Spleen (tissue), 13 donors: ENCODE measurements at places on chromosomes 1 and 21. TPM values are rescaled to one million over a fixed set of nuclear protein-coding genes. Genes with fewer than 3 reads are reported as not detected.

GRCh38 chr21:33761441-33762036 is 119.2 kb downstream of the ITSN1 start:
- DNase-seq: no peak
- H3K36me3 ChIP-seq: no peaks in the 10 kb centered on the region
- H3K27me3 ChIP-seq: no peaks in the 10 kb centered on the region

GRCh38 chr21:39952265-39952664 is 85.0 kb downstream of the PCP4 start:
- H3K27me3 ChIP-seq: no peaks in the 10 kb centered on the region
- H3K4me1 ChIP-seq: no peaks in the 10 kb centered on the region
- no peak overlapping the region for H3K4me3 ChIP-seq
- DNase-seq: no peak
- H3K27ac ChIP-seq: no peak overlapping the region
- no peaks in the 10 kb centered on the region for H3K36me3 ChIP-seq

DNA sequence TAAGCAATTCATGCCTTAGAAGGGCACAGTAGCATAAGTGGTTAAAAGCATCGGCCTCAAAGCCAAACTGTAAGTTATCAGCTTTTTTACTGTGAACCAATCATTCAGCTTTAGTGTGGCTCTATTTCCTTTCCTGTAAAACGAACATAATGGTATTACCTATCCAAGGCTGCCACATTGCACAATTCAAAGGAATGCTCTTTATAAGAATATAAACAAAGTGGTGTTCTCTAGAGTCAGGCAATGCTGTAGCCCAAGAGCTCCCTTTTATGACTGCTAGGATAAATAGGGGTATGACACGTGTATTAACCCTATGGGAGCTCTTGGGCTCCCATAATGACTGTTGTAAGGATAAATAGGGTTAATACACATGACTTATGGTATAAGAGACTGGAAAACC is 25.4 kb downstream of the INTS7 start:
- no peak for DNase-seq
- H3K4me1 ChIP-seq: no peaks in the 10 kb centered on the region
- H3K27me3 ChIP-seq: no peaks in the 10 kb centered on the region
- peaks cover 55% of the 10 kb centered on the region for H3K36me3 ChIP-seq
- H3K27ac ChIP-seq: no peak overlapping the region

DNA sequence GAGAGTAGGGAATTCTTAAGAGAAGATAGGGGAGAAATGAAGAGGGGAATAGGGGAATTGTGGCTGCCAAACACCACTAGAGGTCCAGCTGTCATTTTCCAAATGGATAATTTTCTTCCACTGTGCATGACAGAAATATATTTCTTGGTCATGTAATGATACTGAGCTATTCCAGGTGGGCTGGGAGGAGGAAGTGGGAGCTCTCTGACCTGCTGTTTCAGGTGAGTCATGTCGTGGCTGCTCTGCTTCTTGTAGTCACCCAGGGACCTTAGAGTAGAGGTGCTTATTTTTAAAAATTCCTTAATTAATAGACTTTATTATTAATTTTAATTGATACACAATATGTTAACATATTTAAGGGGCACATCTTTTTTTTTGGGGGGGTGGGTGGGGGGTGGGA is 11.9 kb downstream of the PDE4B start:
- H3K4me3 ChIP-seq: no peak overlapping the region
- H3K36me3 ChIP-seq: no peaks in the 10 kb centered on the region
- no peaks in the 10 kb centered on the region for H3K4me1 ChIP-seq
- DNase-seq: no peak

GRCh38 chr1:57423135-57423655 is 665 bp downstream of the DAB1 start:
- no peak overlapping the region for H3K27ac ChIP-seq
- DNase-seq: no peak
- peak overlapping the region; percentile 18 for H3K4me3 ChIP-seq

GRCh38 chr1:10734962-10735544 is 61.4 kb downstream of the CASZ1 start:
- H3K36me3 ChIP-seq: no peaks in the 10 kb centered on the region
- DNase-seq: no peak
- H3K27ac ChIP-seq: no peak overlapping the region
- no peaks in the 10 kb centered on the region for H3K4me1 ChIP-seq
- no peaks in the 10 kb centered on the region for H3K27me3 ChIP-seq

DNA sequence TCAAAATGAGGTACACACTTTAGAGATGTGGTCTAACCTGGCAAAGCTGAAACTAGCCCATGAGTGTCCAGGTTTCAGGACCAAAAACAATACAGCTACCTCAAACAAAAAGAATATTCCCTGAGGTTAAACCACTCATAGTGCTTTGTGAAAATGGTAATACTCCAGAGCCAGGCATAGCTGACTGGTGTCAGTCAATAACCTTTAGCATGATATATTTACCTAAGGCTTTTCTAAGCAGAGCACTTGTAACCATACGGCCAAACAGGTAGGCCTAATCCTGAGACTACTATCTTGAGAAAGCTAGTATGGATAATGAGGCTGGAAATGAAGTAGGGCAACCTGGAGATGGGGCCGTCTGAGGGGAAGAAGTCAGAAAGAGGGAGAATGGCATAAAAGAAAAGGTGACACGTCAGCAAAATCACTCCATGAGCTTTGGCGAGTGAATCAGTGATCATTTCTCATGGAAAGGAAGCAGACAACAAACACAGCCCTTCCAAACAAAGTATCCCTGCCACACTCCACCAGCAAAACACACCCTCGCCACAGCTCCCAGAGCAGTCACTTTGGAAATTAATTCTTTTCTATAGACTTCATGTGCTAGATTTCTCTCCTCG is 1.7 kb upstream of the LRRC52 start:
- no peaks in the 10 kb centered on the region for H3K4me1 ChIP-seq
- no peak overlapping the region for H3K4me3 ChIP-seq
- no peaks in the 10 kb centered on the region for H3K36me3 ChIP-seq

- H3K27me3 ChIP-seq: no peaks in the 10 kb centered on the region
- no peak overlapping the region for H3K4me3 ChIP-seq
- DNase-seq: no peak
- H3K36me3 ChIP-seq: no peaks in the 10 kb centered on the region
- H3K27ac ChIP-seq: no peak overlapping the region
Observed at GRCh38 chr21:15094706-15095105, 29.9 kb upstream of the NRIP1 start.

The CPLANE2 gene
- polyA plus RNA-seq: 2.2 TPM

DNA sequence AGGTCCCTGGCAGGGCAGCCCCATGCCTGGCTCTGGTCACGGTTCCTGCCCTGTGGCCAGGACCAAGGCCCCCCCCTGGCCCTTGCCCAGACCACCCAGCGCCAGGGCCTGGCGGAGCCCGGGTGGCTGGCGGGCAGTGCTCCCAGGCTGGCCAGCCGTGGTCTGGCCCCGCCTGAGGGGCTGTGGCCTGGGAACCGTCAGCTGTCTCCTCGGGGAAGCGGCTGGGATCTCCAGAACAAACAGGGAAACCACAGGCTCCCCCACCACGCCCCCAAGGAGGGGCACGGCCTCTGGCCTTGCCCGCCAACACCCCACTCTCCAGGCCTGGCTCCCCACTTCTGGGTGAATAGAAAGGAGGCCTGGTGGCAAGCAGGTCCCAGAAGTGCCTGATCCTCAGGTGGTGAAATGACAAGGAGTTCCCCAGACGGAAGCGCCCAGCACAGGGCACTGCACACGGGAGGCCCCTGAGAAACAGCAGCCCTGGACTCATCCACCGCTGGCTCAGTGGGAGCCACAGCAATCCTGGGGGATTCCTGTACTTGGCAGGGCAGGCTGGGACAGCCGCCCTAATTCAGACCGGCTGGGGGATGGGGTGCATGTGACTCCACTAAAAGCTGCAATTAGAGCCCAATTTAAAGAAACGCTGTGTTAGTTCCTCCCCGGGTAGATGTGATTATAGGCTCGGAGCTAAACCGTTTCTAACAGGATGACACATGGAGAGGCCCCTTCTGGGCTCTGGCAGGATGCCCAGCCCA is 78.9 kb downstream of the RAP1GAP start:
- peak overlapping the region; percentile 84 for H3K27ac ChIP-seq
- no peak overlapping the region for H3K4me3 ChIP-seq
- no peak for DNase-seq

The HPDL gene
- polyA plus RNA-seq: 3.5 TPM

- no peak overlapping the region for H3K27ac ChIP-seq
- no peak for DNase-seq
- H3K36me3 ChIP-seq: peaks cover 5% of the 10 kb centered on the region
- no peaks in the 10 kb centered on the region for H3K27me3 ChIP-seq
- H3K4me3 ChIP-seq: no peak overlapping the region
Observed at GRCh38 chr1:10678852-10679251, 117.6 kb downstream of the CASZ1 start.

The ITLN1 gene
- 3.6 TPM for polyA plus RNA-seq

DNA sequence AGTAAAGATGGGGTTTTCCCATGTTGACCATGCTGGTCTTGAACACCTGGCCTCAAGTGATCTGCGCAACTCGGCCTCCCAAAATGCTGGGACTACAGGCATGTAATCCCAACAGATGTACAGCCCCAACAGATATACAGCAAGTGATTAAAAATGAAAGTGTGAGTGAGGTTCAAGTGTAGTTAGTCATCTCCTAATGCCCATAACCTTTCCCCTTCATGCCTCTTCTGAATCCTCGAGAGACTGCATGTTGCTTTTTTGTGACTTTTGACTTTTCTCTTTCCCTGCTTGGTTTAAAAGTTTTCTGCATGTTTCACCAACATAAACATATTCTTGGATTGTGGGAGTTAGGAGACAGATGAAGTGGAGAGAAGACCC is 31.2 kb downstream of the KCNK2 start:
- DNase-seq: no peak
- H3K36me3 ChIP-seq: no peaks in the 10 kb centered on the region
- H3K4me3 ChIP-seq: no peak overlapping the region
- no peak overlapping the region for H3K27ac ChIP-seq
- H3K4me1 ChIP-seq: no peaks in the 10 kb centered on the region
- H3K27me3 ChIP-seq: no peaks in the 10 kb centered on the region

DNA sequence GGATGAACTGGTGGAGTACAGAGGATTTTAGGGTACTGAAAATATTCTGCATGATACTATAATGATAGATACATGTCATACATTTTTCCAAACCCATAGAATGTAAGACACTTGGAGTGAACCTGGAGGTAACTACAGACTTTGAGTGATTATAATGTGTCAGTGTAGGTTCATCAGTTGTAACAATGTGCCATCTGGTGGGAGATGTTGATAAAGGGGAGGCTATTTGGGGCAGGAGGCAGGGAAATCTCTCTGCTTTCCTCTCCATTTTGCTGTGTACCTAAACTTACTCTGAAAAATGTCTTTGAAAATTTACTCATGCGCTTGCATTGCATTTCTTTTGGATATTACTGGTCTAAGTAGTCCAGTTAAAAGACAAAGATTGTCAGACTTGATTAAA is 35.2 kb downstream of the PTBP2 start:
- H3K4me3 ChIP-seq: no peak overlapping the region
- no peak overlapping the region for H3K27ac ChIP-seq
- peaks cover 30% of the 10 kb centered on the region for H3K36me3 ChIP-seq
- no peak for DNase-seq
- no peaks in the 10 kb centered on the region for H3K4me1 ChIP-seq
- H3K27me3 ChIP-seq: no peaks in the 10 kb centered on the region

DNA sequence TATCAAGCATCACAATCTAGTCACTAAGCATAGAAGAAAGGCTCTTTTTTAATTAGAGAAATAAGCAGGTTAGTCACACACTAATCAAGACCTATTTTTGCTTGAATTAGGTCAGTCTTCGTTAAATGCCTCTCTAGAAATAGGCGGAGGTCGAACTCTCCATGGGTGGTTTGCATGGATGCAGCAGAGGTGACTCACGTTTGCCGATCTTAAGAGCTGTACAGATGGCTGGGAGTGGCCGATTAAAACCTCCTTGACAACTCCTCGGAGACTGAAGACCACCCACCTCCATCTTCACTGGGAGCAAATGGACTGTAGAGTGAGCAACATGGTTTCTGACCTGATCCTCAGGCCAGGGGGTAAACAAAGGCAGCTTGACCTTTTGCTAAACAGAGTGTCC is 249.3 kb downstream of the ZNF648 start:
- DNase-seq: no peak
- no peak overlapping the region for H3K4me3 ChIP-seq
- H3K27me3 ChIP-seq: no peaks in the 10 kb centered on the region
- H3K36me3 ChIP-seq: no peaks in the 10 kb centered on the region
- no peaks in the 10 kb centered on the region for H3K4me1 ChIP-seq
- no peak overlapping the region for H3K27ac ChIP-seq

GRCh38 chr1:159663552-159663951 is 50.8 kb downstream of the CRP start:
- no peak for DNase-seq
- no peak overlapping the region for H3K4me3 ChIP-seq
- no peaks in the 10 kb centered on the region for H3K4me1 ChIP-seq
- no peaks in the 10 kb centered on the region for H3K27me3 ChIP-seq
- no peak overlapping the region for H3K27ac ChIP-seq

The RIPK4 gene
- 0.06 TPM for polyA plus RNA-seq

The TXLNA gene
- 24.8 TPM for polyA plus RNA-seq

- peaks cover 7% of the 10 kb centered on the region for H3K27me3 ChIP-seq
- peaks cover 46% of the 10 kb centered on the region for H3K4me1 ChIP-seq
- DNase-seq: no peak
- no peak overlapping the region for H3K4me3 ChIP-seq
- H3K36me3 ChIP-seq: no peaks in the 10 kb centered on the region
- H3K27ac ChIP-seq: peak overlapping the region; percentile 76
Observed at GRCh38 chr1:10965546-10966226, 46.8 kb upstream of the TARDBP start.

GRCh38 chr1:51627672-51628071 is 10.8 kb downstream of the OSBPL9 start:
- H3K36me3 ChIP-seq: peaks cover 1% of the 10 kb centered on the region
- H3K4me3 ChIP-seq: no peak overlapping the region
- H3K27me3 ChIP-seq: no peaks in the 10 kb centered on the region
- peaks cover 4% of the 10 kb centered on the region for H3K4me1 ChIP-seq

DNA sequence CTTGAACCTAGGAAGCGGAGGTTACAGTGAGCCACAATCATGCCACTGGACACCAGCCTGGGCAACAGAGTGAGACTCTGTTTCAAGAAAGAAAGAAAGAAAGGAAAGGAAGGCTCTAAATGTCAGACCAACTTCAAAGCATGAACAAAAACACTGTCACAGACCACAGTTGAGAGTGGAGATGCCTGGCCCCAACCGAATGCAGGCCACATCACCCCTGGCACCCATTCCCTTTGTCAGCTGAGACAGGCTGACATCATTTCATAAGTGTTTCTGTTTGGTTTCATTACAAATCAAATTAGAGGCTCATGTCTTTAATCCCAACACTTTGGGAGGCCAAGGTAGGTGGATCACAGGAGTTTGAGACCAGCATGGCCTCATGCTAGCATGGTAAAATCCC is 28.6 kb upstream of the NADK start:
- H3K27ac ChIP-seq: peak overlapping the region; percentile 18
- no peaks in the 10 kb centered on the region for H3K4me1 ChIP-seq
- no peak overlapping the region for H3K4me3 ChIP-seq
